ENCODE measurements at places on chromosomes 5 and 9. TPM values are rescaled to one million over a fixed set of nuclear protein-coding genes. Genes with fewer than 3 reads are reported as not detected.
A peak's percentile ranks its signal among the peaks of the same experiment; 100 is the strongest.

RAB3C gene
- 1.1 TPM for total RNA-seq

DNA sequence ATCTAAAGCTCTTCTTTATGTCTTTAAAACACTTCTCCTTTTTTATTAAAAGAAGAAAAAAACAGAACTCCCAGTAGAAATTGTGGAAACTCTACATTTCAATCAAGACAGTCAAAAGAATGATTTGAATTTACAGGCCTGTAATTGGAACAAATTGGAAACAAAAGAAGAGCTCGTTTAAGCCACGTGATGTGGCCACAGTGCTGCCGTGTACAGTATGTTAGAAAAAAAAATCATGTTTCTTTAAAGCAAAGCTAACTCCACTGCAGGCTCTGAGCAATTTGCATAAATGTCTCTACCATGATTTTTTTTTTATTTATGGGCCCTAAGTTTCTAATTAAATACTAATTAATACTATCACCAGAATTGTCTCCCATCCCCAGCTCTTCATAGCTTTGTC is 325.6 kb downstream of the ZSWIM6 start:
- DNase-seq = no peak

GAS1 gene
- 49.2 TPM for total RNA-seq

CCDC107 gene
- 41.6 TPM for total RNA-seq

GRCh38 chr5:98258939-98259338 is 514.5 kb upstream of the RGMB start:
- no peak for DNase-seq

IRX2 gene
- not detected for total RNA-seq

SLC35D2 gene
- 66.6 TPM for total RNA-seq

MYMK gene
- total RNA-seq = not detected

- no peak for DNase-seq
Observed at GRCh38 chr9:98104445-98104881, 14.6 kb downstream of the TRIM14 start.

GRCh38 chr5:32320576-32320975 is 7.8 kb upstream of the MTMR12 start:
- DNase-seq = no peak

DNA sequence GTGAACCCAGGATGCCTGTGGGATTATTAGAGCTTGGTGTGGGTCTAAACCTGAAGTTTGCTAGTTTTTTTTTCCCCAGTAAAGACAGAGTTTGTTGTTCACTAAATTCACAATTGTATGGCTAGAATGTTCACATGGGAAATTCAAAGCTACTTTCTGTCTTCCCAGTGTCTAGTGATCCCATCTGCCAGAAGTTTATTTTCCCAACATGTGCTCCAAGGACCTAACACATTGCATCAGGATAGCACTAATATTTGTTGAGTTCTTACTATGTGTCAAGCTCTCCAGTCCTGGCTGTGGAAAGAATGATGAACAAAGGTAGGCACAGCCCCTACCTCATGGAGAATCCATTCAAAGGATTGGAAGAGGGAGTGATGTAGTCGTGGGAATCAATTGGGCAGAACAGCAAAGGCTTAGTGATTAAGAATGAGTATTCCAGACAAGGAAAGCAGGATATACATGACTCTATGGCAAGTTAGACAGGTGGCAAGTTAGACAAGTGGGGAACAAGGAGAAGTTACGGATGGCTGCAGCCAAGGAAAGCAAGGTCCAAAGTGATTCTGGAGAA is 521.5 kb upstream of the WWC1 start:
- no peak for DNase-seq

DNA sequence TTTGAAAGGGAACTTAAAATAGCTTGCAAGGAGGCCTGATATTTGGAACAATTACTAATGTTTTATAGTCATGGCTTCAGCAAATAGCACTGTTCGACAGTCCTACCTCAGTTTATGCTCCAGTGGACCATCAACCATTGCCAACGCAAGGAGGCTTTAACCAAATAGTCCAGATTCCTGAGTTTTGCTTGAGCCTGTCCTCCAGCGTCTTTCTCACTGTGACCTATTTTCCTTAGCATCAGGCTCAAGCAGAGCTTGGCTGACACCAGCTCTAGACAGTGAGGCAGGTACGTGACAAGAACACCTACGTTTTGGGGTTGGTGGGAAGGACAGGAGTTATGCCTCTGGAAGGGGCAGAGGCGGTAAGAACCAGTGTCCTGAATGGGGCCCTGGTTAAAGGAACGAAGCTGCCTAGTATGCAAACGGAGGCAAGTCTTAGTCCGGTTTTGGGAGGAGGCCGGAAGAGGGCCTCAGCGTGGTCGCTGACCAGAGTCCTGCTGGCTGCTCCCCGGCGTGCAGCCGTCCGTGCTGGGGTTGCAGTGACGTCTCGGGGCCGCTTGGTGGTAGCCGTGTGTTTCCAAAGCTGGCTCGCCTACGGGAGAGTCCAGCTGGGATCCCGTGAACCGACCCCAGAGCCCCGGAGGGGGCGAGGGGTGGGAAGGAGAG is 998 bp upstream of the FGF18 start:
- DNase-seq = peak; percentile 62

GRCh38 chr9:129810788-129811187 is 7.8 kb downstream of the TOR1B start:
- no peak for DNase-seq

TAF11L9 gene
- not detected for total RNA-seq

GRHPR gene
- total RNA-seq = 222 TPM

Measured in tibial nerve (tissue), 4 donors.